ENCODE measurements at places on chromosomes 5 and 9.

GRCh38 chr9:126386088-126386487 lies 59.5 kb downstream of the MVB12B start:
- DNase-seq: no peak

DNA sequence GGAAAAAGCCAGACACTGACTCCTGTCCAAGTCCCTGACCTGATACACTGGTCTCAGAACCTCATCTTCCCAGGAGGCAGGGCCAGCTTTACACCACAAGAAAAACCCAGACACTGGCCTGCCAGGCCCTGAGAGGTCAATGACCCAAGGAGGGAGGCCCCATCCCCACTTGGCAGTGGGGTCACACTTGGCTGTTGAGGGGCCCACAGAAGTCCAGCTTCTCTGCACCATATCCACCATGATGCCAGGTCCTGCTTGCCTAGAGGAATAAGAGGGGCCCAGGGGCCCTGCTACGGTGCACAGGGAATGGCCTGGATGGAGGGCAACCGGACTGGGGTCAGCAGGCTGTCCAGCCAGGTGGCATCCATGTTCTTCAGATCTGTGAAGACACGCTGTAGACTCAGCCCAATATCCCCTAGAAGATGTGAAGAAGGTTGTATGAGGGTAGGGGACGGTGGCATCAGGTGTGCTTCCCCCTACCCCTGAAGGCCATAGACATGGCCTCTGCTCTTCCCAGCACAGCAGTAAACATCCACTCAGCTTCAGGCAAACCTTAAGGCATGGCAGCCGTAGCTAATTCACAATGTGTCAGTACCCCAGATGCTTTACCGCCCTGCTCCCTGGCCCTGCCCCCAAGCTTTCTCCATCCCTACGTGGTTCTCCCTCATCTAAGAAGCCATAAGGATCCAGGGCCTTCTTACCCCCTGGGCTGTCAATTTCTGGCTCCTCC lies 6.7 kb downstream of the IRF1 start:
- DNase-seq: no peak

DNA sequence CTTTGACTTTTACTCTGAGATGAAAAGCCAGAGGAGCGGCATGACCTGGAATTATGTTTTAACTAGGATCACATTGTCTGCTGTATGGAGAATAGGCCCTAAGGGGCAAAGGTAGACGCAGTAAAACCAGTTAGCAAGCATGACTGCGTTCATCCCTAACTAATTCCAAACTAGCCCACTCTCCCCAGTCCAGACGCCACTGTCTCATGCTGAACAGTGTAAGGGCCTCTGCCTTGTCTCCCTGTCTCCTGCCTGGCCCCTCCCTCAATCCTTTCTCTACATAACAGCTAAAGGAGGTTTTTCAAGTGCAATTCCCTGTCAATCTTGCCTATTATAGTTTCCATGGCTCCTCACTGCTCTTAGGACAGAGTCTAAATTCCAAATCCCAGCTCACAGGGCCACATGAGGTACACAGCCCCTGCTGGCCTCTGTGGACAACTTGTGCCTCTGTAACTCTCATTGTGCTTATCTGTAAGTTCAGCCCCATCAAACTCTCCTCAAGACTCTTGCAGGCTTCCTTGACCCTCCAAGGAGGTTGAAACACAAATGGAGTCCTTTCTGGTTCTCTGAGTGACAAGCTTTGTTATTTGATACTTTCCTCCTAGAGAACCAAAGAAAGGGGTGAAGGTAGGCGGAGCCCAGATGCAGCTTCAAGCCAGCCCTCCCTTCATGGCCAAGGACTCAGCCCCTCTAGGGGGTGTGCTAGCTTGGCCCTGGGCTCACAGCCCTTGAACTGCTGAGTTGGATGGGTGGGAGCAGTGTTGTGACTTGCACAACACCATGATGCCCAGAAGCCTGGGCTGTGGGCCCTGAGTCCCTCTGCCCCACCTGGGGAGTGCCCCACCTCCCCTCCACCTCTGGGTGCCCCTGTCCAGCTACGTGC lies 16.0 kb upstream of the SLC22A4 start:
- no peak for DNase-seq

DNA sequence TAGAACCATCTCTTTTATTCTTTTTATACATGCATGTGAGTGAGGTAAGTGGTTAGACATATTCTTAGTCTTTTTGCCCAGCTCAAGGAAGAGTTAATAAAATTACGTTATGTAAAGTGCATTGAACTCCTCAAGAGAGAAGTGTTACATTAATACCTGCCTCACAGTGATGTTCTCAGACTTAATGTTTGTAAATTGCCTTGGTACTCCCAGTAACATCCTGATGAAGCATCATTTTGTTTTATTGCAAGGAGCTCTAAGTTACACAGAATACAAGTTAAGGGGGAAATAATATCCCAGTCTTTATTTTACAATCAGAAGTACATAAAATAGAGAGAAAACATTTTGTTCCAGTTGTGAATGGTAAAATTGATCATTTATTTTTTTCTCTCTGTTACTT lies 89.5 kb upstream of the ARRDC3 start:
- no peak for DNase-seq

GRCh38 chr9:4690144-4690543 lies 10.8 kb downstream of the CDC37L1 start:
- no peak for DNase-seq

DNA sequence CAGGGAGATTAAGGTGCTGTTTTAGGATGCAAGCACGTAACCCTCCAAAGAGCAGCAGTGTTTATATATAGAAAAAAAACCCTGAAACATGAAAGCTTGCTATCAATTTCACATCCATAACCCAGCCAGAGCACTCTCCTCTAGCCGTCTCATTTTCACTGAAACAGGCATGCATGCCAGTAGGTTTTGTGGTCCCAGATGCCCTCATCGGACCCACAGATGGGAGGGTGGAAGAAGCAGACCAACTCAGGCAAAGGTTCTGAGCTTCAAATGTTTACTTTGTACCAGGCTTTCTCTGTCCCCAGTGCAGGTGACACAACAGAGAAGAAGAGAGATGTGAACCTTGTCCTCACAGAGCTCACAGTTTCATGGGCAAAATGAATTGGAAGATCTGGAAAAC lies 127.4 kb upstream of the ATP10B start:
- no peak for DNase-seq

DNA sequence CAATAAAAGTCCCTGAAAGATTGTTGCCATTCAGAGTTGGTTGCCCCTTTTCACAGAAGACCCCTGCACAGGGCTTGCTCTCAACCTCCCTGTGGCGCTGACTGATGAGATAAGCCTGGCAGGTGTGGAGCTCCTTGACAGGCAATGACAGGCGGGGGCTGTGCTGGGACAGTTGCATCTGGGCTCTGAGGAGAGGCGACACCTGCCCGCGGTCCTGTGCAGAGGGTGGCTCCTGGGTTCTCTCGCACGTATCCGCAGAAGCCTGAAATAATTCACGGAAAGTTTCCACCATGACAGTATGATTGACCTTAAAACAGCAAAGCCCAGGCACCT lies 19.8 kb upstream of the EXOC3 start:
- DNase-seq: no peak

- DNase-seq: no peak
Measured at GRCh38 chr9:104028827-104029226, 65.3 kb upstream of the SMC2 start.

- DNase-seq: no peak
Measured at GRCh38 chr9:104280711-104281110, 186.6 kb downstream of the SMC2 start.

DNA sequence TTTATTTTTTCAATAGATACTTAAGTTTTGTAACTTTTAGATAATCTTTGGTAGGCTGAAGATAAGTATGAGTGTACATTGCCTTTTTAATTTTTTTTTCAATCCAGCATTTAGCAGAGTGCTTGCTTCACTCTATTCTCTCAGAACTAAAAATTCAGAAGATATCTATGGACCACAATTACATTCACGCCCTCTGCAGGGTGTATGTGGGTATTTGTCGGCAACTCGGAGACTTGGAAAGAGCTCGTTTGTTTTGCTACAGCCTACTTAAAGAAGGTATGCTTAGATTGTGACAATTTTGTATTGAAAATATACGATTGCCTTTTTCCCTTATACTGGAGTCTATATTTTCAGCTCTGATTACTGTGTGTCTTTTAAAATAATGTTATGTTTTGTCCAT lies 43.8 kb downstream of the ICE1 start:
- DNase-seq: no peak

DNA sequence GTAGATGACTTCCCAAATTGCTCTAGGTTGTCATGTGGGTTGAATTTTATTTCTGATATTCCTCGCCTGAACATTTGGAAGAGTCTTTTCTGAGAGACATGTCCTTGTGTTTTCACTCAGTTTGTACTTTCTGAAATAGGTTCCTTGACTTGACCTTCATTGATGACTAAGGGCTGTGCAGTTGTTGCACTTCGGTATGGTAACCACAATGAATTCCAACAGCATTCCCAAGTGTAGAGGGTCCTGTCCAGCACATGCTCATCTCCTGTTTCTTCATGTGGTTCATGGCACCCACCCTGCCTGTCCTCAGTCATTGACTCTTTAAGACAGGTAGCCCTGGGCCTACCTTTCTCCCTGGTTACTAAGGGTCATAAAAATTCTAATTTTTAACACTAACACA lies 527.8 kb downstream of the MTRR start:
- peak; percentile 69 for DNase-seq

- DNase-seq: no peak
Measured at GRCh38 chr9:122368642-122369041, 2.2 kb upstream of the PTGS1 start.

GRCh38 chr5:135013947-135014570 lies 20.0 kb downstream of the PITX1 start:
- no peak for DNase-seq

DNA sequence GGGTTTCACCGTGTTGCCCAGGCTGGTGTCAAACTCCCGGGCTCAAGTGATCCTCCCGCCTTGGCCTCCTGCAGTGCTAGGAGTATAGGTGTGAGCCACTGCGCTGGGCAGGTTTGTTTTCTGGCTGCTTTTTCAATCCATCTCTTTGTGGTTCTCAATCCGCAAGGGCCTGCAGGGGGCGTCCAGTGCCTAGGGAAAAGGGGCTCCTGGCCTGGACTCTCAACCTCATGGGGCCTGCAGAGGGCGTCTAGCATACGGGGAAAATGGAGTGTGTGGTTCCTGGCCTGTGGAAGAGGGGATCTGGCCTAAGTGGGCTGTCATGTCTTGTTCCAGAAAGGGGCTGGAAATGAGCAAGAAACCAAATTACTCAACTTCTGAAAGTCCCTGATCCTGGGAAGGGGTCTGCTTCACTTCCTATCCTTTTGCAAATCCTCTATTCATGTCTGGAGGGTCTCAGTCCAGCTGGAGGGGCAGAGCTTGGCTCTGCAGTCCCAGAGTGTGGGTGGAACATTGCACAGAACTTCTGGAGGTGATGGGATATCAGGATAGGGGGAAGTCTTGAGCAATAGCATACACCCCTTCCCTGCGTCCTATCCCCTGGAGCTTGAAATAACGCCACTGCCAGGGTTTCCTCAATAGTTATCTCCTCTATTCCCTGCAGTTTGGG lies 12.7 kb upstream of the CCL27 start:
- peak; percentile 72 for DNase-seq

DNA sequence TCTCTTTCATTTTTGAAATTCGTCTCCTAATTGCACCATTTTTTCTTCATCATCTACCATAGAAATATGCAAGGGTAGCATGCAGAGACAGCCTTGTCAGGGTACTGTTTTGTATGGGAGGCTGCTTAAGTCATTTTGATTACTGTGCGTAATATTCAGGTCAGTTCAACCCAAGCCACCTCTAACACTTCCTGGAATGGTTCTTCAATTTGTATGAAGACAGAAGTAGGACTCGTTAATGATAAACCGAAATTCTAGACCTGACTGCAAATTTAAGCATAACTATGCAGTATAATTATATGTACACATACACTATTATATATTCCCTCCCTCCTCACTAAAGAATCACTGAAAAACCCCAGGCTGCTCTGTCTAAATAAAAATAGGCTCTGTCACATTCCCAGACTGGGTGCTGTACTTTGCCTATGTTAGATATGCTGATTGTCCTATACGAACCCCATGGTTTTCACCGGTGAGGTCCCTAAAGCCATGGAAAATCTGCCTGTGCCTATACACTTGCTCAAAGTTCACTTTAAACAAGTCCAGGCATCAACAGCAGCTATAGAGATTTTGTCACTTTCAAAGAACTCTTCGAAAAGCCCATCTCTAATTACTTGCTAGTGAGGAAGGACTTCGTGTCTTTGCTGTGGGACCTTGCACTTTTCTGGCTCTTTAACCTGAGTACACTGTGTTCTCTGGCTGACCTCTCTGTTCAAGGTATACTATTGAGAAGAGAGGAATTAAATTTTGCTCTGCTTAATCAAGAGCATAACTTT lies 352.1 kb upstream of the CD180 start:
- no peak for DNase-seq

GRCh38 chr9:100426530-100427365 lies at the start of gene MSANTD3:
Gene MSANTD3 (plus strand): TSS chr9:100427143. CDS start chr9:100441939, 14,796 bp downstream.
- DNase-seq: peak; percentile 73

DNA sequence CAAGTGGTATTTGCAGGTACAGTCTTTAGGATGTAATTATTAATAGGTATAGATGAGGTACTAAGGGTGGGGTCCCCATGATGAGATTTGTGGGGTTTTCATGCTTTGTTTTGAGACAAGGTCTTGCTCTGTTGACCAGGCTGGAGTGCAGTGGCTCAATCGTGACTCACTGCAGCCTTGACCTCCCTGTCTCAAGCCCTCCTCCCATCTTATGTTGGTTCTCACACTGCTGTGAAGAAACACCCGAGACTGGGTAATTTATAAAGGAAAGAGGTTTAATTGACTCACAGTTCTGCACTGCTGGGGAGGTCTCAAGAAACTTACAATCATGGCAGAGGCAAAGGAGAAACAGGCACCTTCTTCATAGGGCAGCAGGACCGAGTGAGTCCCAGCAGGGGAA lies 217.5 kb downstream of the CDK5RAP2 start:
- peak; percentile 33 for DNase-seq

- no peak for DNase-seq
Measured at GRCh38 chr5:138702166-138703077, 50.8 kb upstream of the CTNNA1 start.

GRCh38 chr9:115715666-115716065 lies 437.9 kb upstream of the PAPPA start:
- DNase-seq: no peak

DNA sequence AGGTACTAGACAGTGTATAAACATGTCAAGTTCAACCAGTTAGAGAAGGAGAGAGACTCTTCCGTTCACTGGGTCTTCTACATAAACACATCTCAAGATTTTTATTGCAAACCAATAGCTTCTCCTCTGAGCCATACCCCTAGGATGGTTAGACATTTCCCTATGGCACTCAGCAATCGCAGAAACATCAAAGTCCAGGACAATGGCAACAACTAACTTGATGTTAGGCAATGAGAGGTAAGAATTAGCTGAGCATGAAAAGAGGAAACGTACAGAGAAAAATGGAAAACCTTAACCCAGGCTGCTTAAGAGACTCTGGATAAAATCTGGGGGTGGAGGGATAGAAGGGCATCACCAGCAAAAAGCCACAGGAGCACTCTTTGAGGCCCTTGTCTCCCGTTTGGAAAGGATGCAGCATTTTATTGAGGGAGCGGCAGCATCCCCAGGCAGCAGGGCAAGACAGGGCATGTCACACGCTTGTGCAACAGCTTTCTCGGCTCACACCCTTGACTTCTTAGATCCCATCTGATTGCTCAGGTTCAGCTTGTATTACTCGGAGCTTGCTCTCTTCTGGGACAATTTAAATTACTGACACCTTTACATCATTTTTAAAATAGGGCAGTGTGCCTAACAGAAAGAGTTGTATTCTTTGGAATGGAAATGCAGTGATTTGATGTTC lies 8.6 kb upstream of the PSAT1 start:
- no peak for DNase-seq

- DNase-seq: no peak
Measured at GRCh38 chr5:85823462-85824426, 794.0 kb upstream of the COX7C start.
